ENCODE measurements at places on chromosomes 3 and 15. TPM values are rescaled to one million over a fixed set of nuclear protein-coding genes. Genes with fewer than 3 reads are reported as not detected.
A peak's percentile ranks its signal among the peaks of the same experiment; 100 is the strongest.

TMEM158 gene
- not detected for polyA plus RNA-seq

MOBP gene
- not detected for polyA plus RNA-seq

RLBP1 gene
- polyA plus RNA-seq, result 0.17 TPM

ANKRD34C gene
- polyA plus RNA-seq, result not detected

RETNLB gene
- polyA plus RNA-seq, result not detected

GPR27 gene
- not detected for polyA plus RNA-seq

SPATA12 gene
- not detected for polyA plus RNA-seq

GOLGA6L9 gene
- polyA plus RNA-seq, result 0.51 TPM

CPB1 gene
- polyA plus RNA-seq, result 0.20 TPM

SIDT1 gene
- 0.10 TPM for polyA plus RNA-seq

- DNase-seq, result no peak
These were observed 201.8 kb downstream of the ABHD5 start for GRCh38 chr3:43892526-43892925.

GRCh38 chr3:127711021-127711695, 38.4 kb downstream of the ABTB1 start:
- no peak for DNase-seq

GRCh38 chr3:11950576-11950975, 53.6 kb upstream of the SYN2 start:
- DNase-seq, result no peak

GRCh38 chr3:120742198-120742848, at the start of the genes GTF2E1 and RABL3:
GTF2E1 (plus strand) TSS chr3:120742744; CDS start chr3:120750553, 7,809 bp downstream.
RABL3 (minus strand) TSS chr3:120742516; CDS start chr3:120742507, 9 bp downstream.
- DNase-seq, result peak; percentile 97

GRCh38 chr3:135348690-135349089, 553.6 kb downstream of the EPHB1 start:
- DNase-seq, result no peak

DNA sequence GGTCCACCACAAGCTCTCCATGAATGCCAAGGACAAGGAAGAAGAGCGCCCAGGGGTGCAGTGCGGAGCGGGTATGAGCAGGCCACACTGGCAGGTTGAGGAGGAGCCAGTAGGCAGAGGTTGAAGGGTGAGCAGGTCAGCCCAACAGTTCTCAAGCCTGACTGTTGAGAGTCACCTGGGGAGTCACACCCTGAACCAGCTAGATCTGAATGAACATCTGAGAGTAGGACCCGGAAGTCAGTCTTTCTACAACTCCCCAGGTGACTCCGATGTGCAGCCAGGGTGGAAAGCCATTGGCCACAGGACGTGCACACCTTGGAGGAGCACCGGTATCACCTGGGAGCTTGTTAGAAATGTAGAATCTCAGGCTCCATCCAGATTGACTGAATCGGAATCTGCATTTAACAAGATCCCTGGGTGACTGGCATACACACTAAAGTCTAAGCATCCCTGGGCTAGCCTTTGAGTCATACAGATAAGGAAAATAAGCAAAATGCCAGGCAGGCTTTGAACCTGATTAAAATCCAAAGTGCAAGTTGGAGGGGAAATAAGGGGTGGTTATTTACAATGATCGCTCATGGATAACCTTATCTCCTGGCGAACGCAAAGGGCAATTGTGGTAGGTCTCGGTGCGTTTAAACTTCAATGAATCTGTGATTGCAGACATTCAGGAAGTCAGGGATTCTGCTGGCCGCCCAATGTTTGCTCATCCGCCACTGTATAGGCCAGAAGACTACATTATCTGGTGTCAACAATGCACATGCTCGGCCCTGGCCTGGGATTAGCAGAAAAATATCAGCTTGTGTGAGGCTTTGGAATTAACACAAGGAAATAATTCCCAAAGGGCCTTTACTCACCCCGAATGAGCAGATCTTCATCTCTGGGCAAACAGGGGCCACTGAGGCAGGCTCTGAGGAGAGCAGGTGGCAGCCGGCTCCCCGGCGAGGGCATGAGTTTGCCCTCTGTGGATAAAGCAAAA, 11.7 kb upstream of the LYZL4 start:
- no peak for DNase-seq

DNA sequence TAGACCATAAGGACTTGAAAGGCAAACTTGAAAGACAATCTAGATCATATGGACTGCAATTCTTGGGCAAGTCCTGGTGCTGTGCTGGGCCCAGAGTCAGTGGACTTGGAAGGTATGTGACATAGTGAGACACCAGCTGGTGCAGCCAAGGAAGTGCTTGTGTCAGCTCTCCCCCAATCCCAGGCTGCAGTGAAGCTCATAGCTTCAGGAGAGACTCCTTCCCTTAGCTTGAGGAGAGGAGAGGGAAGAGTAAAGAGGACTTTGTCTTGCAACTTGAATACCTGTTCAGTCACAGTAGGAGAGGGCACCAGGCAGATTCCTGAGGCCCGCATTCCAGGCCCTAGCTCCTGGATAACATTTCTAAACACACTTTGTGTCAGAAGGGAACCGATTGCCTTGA, 127.4 kb upstream of the ZPLD1 start:
- DNase-seq, result no peak

DNA sequence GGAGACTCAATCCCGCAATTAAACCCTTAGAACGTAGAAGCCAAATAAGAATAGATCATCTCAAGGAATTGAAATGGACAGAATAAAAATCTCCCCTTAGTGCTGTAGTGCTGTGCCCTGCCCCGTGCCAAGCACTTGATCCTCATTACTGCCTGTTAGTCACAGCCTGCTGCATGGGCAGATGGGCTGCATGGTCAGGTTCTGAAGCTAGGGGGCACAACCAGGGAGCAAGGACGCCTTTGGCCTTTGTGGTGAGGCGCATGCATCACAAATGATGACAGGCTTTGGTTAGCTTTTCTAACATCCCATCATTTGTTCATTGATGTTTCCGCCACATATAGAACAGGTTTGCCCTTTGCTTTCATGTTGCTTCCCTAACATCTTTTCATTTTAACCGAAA, 336.3 kb upstream of the ADAMTS9 start:
- DNase-seq, result no peak

- DNase-seq, result no peak
These were observed 134.4 kb upstream of the FAM3D start for GRCh38 chr3:58800940-58801339.

DNA sequence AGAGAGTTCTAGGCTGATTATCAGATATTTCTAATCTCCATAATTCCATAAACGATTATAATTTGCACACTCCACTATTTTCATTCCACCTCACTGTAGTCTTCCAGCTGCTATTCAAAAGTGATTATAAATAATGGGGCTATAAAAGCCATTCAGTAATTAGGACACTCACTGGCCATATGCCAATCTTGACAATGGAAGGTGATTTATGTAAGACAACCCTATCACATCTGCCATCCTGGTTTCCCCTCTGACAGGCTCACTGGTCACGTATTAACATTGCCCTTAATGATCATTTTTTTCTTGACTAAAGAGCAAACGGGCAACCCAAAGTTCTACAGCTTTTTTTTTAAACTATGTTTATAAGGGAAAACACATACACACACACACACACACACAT, 402.4 kb downstream of the MAGI1 start:
- DNase-seq, result no peak

- no peak for DNase-seq
These were observed 85.5 kb downstream of the FLNB start for GRCh38 chr3:58093574-58094195.

DNA sequence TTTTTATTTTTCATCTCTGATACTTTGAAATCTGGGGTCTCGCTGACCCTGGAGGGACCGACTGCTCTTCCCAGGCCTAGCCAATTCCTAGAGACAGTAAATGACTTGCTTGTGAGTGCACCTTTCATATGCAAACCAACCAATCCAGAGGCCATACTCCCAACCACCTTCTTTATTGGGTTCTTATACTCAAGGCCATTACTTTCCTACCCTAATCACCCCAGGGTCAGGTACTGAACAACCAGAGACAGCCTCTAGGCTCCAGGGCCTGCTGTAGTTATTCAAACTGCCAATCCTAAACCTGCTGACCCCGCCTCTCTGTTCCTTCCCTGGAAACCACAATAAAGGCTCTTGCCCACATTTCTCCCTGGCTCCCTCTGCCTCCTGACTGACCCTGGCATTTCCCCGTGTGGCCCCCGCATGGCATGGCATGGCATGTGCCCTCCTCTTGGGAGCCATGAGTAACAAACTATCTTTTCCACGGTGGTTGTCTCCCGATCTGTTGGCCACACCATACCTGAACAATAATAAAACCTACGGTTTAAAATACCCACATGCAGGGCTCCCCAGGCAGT, 42.9 kb downstream of the ADCY5 start:
- no peak for DNase-seq

- no peak for DNase-seq
These were observed 521.4 kb downstream of the ZNF385D start for GRCh38 chr3:21229426-21230135.

DNA sequence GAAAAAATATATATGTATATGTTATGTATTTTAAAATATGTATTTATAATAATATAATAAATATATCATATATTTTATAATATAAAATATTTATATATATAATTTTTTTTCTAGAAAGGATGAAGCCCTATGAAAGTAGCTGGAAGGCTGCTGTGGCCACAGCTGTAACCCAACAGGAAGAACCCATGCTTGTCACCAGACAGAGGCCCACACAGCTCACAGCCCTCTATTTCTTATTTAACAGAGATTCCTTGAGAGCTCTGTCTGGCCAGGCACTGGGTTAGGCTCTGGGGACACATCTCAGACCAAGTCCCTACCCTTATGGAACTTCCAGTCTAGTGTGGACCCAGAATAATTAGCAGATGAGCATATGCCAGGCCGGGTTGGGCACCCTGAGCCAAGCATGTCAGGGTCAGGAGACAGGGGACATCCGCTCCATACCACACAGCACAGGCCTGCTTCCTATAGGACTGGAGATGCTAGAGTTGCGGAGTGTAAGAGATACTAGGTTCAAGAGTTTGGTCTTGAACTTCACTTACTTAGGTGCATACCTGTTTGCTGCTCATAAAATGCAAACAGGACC, 20.5 kb downstream of the MGLL start:
- DNase-seq, result no peak

GRCh38 chr3:138323971-138324370, 5.7 kb downstream of the NME9 start:
- no peak for DNase-seq

DNA sequence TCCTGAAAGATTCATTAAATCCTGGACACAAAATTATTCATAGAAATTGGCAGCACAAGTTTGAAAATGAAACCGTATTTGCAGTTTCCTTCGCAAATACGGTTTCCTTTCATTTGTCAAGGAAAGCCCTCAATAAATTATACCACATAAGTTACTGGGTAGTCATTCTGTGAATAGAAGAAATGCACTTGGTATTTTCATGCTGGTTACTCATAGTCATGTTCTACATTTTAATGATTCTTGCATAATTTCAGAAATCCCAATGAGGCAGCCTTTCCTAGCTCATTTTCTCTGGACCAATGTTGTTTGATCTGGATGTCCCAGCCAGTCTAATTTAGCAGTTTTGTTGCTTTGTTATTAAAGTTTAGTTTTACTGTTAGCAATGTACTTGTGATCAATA, 43.2 kb downstream of the MINAR1 start:
- DNase-seq, result no peak

DNA sequence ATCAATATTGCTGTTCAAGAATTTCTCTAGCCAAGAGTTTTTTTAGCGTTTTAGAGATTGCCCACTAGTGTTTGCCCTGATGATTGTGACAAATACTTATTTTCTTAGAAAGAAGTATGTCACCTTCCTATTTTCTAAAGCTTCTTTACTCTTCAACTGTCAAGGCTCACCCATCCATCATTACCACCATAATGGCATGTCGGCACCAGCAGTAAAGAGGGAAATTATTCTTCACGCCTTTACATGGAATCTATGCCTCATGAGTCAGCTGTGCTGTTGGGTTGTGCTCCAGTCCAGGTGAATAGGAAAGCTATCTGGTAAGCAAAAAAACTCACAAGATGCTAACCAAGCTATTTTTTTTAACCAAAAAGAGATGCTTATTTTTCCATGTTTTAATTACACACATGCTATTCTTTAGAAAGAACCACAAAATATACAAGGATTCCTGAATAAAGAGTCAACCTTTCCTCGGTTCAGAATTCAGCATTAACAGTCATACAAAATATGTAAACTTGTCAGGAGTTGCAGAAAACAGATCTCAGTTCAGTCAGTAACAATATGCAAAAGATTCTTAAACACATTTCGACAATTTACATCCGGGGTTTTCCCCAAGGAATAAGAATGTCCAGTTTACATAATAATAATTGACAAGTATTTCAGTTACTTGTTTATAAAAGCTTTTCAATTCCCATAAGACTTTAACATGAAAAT, 128.0 kb downstream of the ATP8B4 start:
- DNase-seq, result no peak

- no peak for DNase-seq
These were observed 62.7 kb upstream of the CCR4 start for GRCh38 chr3:32888739-32889138.

GRCh38 chr3:181558870-181559269, 152.9 kb upstream of the SOX2 start:
- DNase-seq, result no peak

DNA sequence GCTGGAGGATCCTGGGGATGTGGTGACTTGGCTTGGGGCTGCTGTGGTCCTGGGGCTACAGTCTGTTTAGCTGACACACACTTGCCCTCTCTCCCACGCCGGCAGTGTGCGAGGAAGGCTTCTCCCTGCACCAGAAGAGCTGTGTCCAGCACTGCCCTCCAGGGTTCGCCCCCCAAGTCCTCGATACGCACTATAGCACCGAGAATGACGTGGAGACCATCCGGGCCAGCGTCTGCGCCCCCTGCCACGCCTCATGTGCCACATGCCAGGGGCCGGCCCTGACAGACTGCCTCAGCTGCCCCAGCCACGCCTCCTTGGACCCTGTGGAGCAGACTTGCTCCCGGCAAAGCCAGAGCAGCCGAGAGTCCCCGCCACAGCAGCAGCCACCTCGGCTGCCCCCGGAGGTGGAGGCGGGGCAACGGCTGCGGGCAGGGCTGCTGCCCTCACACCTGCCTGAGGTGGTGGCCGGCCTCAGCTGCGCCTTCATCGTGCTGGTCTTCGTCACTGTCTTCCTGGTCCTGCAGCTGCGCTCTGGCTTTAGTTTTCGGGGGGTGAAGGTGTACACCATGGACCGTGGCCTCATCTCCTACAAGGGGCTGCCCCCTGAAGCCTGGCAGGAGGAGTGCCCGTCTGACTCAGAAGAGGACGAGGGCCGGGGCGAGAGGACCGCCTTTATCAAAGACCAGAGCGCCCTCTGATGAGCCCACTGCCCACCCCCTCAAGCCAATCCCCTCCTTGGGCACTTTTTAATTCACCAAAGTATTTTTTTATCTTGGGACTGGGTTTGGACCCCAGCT, 2.9 kb upstream of the FES start:
- DNase-seq, result no peak

- DNase-seq, result no peak
These were observed 2.9 kb downstream of the TNFSF10 start for GRCh38 chr3:172520301-172520831.

Measured in liver (tissue), 10 donors.